ENCODE measurements at places on chromosomes 5 and 9.

DNA sequence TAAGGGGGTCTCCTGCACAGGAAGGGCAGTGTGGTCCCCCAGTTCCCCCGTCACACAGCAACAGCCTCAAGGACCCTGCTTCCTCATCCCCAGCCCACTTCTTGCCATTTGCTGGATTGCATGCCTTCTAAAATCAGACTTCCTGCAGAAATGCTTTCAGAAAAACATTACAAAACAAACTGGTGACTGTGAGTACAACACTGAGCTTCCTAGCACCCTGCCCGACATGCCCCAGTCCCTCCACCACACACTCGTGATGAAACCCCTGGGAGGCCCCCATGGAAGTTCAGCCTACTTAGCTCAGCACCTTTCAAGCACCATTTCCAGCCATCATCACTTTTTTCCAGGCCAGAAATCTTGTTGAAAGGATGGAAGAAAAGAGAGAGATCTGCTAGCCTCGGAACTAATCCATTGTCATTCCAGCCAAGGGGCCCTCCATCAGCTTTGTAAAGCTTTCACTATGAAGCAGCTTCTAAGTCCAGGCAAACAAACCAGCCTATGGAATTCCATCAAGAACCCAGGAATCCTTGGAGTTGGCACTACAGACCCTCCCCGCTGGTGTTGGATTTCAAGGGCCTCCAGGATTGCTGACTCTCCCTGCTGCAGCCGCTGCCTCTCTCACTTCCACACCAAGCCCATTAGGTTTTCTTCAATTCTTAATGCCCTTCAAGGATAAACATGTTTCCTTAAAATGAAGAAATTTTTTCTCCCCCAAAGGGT is 114.6 kb downstream of the C5orf15 start:
- no peak for DNase-seq

DNA sequence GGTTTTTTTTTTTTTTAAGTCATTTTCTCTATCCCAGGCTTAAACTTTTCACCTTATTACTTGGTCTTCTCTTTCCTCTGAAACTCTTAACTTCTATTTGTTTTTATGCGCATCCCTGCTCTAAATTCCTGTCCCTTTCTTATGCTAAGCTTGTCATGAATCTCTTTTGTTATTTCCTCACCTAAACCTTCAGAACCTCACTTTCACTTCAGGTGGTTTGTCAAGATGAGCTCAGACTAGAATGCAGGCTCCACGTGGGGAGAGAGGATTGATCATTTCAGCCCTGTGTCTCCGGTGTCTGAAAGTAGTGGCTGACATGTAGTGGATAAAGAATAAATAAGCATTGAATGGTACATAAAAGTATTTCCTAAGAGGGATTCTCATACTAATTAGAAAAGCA is 63.6 kb downstream of the ANXA1 start:
- DNase-seq, result no peak

DNA sequence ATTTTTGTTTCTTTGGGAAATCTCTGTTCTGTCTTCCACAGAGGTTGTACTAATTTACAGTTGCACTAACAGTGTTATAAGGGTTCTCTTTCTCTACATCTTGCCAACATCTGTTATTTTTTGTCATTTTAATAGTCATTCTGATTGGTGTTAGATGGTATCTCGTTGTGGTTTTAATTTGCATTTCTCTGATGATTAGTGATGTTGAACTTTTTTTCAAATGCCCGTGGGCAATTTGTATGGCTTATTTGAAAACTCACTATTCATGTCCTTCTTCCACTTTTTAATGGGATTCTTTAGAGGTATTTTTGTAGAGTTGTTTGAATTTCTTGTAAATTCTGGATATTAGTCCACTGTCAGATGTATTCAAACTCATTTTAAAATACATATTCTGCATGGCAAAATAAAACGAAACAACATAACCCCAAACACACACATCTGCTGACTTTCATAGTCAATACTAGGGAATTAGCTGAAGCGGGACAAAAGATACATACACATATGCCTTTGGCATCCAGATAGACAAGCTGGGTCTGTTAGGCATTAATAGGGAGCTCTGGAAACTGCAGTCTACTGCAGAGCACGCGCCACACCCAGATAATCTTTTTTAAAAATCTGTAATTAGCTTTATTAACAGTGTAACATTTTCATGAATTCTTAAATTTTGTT is 5.8 kb upstream of the SPATA31C2 start:
- DNase-seq, result no peak

DNA sequence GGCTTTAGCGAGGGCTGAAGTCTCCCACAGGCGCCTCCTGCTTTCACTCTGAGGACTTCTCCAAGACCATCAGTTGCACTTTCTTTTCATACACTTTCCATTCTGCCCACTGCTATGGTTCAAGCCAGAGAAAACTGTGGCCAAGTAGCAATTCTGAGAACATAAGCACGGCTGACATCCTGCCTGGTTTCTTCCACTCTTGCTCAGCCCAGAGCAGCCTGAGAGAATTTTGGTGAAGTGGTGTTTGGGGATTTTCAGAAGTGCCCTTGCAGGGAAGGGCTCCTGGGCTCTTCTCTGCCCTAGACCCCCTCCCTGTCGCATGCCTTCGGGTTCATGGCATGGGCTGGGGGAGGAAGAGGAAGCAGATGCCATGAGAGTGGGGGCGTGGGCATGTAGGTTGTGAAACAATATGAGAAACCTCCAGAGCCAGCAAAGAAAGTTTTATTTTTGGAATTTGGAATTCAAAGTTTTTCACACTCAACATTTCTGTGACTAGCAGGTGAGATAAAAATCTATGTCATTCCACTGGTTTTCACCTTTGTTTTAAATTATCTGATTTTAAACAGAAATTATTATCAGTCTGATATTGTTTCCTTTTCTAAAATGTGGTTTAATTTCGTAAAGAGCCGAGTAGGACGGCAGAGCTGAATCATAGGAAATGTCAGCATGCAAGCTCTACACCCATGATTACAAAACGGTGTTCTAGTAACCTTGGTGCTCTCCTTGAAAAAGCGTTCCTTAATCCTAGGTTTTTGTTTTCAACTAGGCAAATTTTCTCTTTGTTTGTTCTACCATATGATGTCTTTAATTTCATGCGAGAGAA is 27.8 kb upstream of the TNFSF8 start:
- DNase-seq, result no peak

DNA sequence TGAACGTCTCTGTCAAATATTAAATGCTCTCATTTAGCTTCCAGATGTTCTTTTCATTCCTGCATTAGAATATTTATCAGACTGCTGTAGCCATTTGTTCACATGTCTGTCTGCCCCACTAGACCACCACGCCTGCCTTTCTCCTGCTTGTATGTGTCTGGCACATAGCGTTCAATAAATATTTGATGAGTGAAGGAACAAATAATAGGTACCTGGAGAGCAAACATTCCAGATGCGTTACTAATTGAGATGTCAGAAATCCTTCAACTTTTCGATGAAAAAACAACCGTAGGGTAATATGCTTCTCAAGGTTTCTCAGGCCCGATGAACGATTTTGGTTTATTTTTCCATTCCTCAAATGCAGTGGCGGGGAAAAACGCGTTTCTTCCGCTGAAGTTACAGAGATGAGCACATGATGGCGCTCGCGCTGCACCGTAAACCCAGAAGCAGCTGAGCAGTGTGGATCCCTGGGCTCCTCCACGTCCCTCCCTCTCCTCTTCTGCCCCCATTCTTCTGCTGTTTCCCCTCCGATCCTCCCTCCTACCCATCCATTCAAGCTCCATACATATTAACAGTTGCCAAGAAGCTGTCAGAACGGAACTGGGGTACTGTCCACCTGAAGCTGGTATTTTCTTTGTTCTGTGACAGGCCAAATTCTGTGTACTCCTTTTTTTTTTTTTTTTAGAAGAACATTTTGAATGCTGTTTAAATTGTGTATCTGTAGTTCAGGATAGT is 245.4 kb downstream of the MPDZ start:
- peak; percentile 73 for DNase-seq

- DNase-seq, result no peak
These were observed 157.5 kb downstream of the COL23A1 start for GRCh38 chr5:178432421-178433272.

DNA sequence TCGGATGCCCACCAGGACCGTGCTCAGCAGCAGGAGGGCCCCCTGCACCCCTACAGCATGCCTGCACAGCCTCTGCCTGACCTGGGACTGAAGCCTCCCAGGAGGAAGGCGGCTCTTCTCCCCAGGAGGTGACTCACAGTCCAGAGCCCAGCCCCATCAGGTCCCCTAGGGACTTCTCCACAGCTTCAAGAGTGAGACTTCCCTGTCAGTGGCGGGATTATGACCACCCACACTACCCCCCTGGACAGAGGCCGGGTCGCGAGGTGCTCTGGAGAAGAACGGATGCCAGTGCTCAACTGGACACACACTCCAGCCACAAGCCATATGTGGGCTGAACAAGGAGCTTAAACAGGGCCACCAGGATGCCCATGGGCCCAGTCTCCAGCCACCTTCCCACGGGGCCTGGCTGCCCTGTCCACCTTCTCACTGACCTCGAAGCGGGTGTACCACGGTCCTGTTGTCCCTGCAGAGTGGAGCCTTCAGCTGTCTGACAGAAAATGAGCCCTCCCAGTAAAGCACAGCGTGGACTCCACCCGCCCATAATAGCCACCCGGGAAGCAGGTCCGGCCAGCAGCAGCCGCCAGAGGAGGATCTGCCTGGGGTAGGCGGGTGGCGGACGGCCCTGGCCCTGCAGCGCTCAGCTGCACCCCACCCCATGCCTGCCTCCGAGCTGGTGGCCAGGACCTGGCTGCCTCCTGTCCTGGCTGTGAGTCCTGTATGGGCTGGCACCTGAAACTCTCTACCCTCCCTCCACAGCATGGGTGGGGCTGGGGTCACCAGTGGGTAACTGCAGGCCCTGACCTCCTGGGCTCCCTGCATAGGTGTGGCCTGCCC is 54.7 kb downstream of the SEMA4D start:
- peak; percentile 55 for DNase-seq

- DNase-seq, result peak; percentile 57
These were observed 34.9 kb downstream of the PCDH1 start for GRCh38 chr5:141843156-141843927.

DNA sequence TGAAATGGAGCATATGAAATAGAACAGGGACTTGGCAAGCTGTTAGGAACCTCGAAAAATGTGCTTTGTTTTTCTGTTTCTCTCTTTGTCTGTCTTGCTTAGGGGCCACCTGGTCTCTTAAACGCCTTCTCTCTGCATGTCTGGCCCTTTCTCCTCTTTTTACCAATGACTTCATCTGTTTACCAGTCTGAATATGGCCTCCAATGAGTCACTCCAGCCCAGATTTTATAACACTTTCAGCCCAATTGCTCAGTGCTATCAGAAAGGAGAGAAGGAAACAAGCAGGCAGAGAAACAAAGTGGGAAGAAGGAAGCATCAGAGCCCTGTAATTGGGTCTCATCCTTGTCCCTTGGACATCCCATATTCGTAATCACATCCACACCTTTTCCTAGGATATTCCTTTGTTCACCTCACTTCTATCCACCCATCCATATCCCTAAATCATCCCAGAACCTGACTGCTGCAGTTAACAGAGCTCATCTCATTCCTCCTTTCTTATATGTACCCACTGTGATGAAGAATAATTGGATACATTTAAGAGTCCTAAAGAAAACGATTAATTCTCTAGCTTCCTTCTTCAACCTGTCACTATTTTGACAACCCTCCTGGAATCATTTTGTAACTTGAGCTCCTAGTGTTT is 151.8 kb upstream of the GPR151 start:
- DNase-seq, result no peak

GRCh38 chr5:92508271-92508670 is 1072.7 kb downstream of the NR2F1-AS1 start:
- DNase-seq, result no peak

DNA sequence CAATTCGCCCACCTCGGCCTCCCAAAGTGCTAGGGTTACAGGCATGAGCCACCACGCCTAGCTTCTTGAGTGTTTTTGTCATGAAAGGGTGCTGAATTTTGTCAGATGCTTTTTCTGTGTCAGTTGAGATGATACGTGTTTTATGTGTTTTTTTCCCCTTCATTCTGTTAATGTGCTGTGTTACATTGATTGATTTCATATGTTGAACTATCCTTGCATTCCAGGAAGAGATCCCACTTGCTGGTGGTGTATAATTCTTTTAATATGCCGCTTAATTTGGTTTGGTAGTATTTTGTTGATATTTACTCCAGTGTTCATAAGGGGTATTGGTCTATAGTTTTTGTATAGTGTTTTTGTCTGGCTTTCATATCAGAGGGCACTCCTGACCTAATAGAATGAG is 13.6 kb downstream of the ZBTB43 start:
- no peak for DNase-seq

DNA sequence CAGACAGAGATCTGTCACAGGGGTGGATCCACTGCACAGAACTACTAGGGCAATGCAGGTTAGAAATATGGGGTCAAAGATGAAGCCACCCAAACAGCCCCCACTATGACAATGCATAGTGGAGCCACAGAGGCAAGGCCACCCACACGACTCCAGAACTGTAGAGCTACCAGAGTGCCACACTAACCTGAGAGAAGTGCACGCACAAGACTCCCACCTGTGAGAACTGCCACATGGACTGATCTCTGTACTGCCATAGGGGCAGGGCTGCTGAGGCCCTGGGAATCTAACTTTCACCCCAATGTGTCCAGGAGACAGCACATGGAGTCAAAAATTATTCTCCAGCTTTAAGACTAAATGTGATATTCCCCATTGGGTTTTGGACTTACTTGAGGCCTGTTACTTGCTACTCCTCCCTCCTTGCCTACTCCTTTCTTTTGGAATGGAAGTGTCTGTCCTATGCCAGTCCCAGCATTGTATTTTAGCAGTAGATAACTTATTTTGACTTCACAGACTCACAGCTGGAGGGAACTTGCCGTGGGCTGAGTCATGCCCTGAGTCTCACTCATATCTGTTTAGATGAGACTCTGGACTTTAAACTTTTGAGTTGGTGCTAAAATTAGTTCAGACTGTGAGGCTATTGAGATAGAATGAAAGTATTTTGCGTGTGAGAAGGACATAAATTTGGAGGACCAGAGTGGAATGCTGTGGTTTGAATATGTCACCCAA is 853.3 kb downstream of the MAT2B start:
- peak; percentile 87 for DNase-seq

- DNase-seq, result no peak
These were observed 134.8 kb upstream of the ADAMTS16 start for GRCh38 chr5:5005353-5005752.

DNA sequence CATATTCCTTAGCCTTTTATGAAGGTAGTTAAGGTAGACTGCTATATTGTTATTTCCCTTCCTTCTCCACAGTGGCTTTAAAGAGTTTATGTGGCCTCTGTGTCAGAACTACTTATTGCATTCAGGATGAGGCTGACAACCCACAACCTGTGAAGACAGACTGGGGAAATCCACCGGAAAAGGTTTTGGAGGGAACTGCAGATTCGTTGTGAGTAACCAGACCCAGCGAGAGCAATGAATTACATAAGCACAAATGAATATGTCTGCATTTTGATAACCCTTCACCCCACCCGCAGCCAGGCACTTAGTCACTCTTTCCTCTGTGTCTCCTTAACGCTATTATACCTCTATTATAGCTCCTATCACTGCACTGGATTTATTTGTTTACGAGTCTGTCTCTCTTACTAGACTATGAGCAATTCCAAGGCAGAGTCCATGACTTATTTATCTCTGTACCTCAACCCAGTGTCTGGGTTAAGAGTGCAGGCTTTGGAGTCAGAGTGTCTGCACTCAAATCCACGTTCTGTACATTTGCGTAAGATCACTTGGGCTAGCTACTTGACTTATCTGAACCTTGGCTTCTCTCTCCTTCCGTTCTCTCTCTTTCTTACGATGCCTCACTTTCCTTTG is 19.2 kb downstream of the KCTD16 start:
- DNase-seq, result peak; percentile 29
